ENCODE measurements at places on chromosomes 6 and 20.
A peak's percentile ranks its signal among the peaks of the same experiment; 100 is the strongest.

DNA sequence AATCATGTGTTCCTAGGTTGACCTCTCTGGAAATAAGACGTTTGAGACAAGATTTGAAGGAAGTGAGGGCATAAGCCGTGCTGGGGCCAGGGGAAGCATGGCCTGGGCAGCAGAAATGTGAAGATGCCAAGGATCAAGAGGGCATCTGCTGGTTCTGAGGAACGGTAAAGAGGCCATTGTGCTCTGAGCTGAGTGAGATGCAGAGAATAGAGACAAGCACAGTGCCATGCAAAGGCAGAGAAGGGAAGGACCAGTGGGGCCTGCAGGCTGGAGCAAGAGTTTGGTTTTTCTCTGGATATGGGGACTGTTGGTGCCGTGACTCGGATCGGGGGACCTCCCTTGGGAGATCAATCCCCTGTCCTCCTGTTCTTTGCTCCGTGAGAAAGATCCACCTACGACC, 50.8 kb downstream of the SMPDL3A start:
- no peak for DNase-seq

GRCh38 chr20:17733767-17734304, 34.1 kb downstream of the BANF2 start:
- DNase-seq, result no peak

GRCh38 chr6:24887545-24888140, 48.1 kb downstream of the RIPOR2 start:
- no peak for DNase-seq

DNA sequence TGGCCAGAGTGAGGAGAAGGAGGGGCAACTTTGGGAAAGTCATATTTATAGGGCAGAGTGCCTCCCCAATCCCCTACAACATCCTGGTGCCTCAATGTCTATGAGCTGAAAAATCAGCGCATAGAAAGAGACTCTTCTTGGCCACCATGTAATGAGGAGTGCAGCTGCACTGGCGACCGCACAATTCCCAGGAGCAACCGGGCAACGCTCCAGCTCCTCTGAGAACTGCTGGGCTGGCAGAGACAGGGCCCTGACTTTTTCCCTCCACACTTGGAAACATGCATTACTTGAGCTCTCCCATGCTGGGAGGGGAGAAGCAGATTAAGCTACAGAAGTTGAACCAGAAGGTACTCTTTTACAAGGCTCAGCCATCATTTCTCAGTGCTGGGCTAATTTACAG, 31.4 kb upstream of the MARCKS start:
- DNase-seq, result peak; percentile 94

GRCh38 chr6:33508935-33509926, 54.9 kb downstream of the ZBTB9 start:
- no peak for DNase-seq

DNA sequence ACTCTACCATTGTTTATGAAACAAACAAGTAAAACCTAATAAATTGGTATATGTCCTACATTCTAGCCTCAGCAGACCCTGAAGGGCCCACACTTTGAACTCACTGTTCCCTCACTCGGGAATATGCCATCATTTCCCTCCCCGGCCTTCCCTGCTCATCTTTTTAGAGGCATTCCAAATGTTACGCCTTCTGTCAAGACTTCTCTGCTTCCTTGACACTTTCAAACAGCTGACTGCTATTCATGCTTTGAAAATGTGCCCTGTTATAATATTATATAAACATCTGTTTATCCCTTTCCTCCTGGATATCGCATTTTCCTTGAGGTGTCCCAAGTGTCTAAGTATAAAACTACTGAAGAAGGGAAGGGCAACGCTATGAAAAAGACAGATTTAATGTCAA, 249.5 kb upstream of the THEMIS start:
- no peak for DNase-seq

DNA sequence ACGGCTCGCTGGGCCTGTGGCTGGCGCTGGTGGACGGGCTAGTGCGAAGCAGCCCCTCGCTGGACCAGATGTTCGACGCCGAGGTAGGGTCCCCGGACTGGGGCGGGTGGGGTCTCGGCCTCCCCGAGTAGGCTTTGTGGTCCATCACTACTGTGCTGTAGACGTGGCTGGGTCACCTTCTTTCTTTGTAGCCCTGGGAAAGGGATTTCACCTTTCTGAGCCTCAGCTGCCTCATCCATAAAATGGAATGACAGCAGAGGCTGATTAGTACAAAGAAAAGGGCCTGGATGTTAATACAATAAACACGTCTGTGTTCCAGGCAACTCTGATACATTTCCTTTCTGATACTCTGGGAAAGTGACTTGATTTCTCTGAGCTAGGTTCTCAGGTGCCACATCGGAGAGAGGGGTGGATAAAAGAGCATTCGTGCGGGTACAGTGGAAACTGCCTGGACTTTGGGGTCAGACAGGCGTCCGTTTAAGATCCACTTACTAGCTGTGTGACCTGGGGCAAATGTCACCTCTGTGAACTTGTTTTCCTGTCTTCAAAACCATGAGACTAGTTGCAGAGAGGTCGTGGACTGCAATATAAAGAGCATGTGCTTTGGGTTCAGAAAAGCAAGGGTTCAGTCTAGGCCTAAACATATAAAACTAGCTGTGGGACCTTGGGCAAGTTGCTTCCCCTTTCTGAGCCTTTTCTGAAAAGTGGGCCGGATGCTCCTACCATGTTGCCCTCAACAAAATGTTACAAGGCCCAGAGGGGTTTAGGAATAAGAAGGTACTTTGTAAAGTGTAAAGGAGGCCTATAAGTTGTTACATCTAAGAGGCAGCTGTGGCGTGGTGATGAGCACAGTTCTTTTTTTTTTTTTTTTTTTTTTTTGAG, 896 bp downstream of the SYS1 start:
- no peak for DNase-seq

GRCh38 chr6:40719671-40720374, 132.7 kb upstream of the LRFN2 start:
- no peak for DNase-seq

GRCh38 chr6:101108286-101108685, 227.2 kb upstream of the ASCC3 start:
- no peak for DNase-seq

DNA sequence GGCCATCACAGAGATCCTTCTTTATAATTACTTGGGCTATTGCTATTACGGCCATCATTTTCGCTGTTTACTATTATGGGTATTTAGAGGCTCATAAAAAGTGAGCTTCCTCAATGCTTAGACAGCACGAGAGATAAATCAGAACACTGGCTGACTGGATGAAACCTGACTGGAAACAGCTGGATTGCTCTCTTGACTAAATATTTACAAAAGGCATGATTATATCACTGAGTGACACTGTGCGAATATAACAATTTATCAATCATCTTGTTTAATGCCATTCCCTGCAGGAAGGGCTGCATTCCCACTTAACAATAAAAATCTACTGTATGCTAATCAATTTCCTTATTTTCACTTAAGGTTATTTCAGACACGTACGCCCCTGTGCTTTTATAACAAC, 260.1 kb upstream of the ARID1B start:
- DNase-seq, result no peak

- no peak for DNase-seq
Measured at GRCh38 chr6:116513224-116513875, 1.9 kb downstream of the CALHM5 start.

DNA sequence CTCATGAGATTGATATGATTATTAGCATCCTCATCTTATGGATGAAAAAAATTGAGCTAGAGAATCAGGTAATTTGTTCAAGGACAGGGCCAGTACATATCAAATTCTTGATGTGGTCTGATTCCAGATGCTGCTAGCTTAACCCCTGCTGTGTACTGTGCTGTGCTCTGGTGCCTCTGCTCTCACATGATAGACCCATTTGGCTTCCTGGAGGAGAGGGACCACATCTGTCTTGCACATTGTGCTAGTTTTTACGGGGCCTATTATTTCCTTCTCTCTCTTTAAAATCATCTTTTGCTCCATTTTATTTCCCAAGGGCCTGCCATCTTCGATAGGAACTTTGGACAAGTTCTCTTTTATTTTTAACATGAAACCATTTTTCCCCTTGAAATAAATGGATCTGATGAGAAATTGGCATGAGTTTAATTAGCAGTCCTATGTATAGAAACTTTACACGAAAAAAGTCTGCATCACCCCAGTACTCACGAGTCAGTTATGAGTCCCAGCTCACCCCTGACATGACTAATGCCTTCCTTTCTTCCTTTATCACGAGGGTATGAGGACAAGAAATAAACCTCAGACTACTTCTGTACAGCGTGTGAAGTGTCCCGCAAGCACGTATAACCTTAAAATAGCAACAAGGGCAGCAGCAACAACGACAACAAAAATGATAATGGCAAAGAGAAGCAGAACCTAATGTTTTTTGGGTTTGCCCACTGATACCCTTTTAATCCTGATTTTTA, 26.5 kb downstream of the CD109 start:
- DNase-seq, result no peak

DNA sequence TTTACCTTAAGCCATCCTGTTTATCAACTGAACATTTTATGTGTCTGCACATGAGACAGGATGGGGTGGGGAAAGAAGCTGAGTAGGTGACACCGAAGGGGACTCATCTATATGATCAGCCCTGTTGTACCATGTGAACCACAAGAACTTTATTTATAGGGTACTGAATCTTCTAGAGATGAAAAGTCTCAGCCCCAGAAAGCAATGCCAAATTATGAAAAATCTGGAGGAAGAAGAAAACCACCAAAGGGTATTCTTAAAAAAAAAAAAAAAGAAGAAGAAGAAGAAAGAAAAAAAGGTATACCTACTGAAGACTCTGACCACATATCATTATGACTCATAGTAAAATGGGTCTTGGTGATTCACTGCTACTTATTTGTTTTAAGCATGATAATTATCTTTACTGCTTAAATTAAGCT, 39.8 kb upstream of the HBS1L start:
- no peak for DNase-seq

DNA sequence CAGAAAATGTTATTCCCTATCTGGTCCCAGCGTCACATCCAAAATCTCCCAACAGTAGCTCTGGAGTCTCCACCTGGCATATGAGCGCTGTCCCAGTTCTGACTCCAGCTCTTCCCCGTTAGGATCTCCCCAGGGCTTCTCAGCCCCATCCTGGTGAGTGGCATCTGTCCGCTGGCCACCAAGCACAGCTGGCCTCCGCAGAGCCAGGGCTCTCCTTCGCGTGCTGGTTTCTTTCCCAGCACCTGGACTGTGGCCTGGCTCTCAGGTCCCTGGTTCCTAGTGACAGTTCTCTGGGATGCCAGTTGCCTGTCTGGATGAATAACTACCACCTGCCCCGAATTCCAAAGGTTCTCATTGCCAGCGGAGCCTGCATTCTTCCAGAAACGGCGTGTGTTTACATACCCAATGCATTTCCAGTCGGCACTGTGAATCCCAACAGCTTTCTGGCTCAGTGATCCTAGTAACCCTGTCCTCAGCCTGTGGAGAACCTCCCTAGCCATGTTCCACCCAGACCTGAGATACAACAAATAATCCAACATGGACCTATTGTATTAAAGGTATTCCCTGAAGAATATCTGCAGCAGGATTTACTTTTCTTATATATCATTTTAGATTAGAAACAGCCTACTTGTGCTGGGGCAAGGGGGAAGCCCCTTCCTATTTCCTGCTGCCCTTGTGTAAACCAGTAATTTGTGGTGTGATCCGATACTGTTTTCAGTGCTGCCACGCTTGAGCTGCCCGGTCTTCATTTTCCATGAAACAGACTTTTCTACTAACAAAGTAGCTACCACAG, 69.9 kb upstream of the PDE10A start:
- DNase-seq, result no peak

GRCh38 chr6:154479351-154479769, 31.1 kb downstream of the CNKSR3 start:
- DNase-seq, result no peak

Measured in NCI-H446 treated with DMSO at 0.1 percent for 48 hours (cell line).